ENCODE measurements at places on chromosomes 5 and 9.

DNA sequence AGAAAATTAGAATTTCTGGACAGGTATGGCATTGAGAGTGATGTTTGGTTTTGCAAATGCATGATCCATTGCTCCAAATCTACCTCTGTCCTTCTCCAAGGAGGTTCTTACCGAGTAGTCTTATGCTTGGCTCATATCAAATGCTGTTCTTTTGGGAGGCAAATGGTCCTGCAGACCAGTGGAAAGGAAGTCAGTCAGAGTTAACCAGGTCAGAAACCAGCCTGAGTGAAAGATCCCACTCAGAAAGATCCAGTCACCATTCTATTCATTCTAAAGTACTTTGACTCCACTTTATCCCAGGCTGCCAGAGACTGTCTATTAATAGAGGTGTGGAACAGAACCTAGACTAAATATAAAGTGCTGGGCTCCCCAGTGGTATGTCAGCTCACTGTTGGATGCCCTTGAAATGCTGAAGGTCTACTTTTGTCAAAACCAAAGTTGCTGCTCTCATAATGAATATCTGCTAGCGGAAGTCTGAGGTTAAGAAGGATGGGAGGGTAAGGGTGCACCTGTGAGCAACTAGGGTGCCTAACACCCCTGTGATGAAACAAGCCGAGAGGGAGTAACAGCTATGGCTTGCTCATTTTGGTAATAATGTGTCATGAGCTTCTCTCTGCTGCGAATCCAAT lies 302.2 kb downstream of the ZNF608 start:
- no peak for DNase-seq

GRCh38 chr5:163822548-163822947 lies 317.1 kb downstream of the MAT2B start:
- no peak for DNase-seq

GRCh38 chr5:66129144-66129543 lies 15.0 kb upstream of the SREK1 start:
- DNase-seq, result no peak

DNA sequence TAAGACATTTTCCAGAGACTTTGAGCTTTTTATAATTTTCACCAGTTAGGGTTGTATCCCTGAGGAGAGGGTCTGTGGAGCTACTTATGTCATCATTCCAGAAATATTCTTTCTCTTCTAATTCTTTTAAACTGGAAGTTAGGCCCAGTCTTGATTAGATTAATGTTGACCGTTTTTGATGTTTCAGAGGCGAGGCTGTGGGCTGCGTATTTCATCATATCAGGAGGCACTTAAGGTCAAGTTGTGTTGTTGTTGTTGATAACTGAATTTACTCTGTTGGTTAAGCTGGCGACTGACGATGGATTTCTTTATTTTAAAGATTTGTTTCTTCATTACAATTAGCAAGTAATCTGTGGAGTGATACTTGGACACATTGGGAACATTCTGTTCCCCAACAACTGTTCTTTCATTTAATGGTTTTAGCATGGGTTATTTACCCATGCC lies 20.1 kb downstream of the IPO11 start:
- DNase-seq, result no peak

DNA sequence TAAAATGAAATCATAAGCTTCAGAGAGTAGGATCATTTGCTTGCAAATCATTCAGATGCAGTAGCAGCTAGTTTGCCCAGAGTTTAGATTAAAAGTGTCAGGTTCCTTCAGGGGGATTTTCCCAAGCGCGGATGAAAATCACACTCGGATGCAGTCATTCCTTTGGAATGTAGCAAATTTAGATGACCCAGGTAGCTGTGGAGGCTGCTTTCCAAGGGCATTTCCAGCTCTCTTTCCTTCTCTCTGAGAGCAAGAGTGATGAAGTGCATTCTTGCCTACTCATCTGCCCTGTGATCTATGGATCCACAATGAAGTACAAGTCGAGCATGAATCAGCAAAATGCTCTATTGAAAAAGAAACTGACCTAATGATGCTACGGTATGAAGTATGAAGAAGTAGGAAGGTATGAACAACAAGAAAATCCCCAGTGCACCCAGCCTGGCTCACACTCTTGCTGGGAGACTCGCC lies 200.2 kb downstream of the PLK2 start:
- DNase-seq, result no peak

GRCh38 chr5:131229623-131230022 lies 34.2 kb upstream of the CDC42SE2 start:
- DNase-seq, result no peak

DNA sequence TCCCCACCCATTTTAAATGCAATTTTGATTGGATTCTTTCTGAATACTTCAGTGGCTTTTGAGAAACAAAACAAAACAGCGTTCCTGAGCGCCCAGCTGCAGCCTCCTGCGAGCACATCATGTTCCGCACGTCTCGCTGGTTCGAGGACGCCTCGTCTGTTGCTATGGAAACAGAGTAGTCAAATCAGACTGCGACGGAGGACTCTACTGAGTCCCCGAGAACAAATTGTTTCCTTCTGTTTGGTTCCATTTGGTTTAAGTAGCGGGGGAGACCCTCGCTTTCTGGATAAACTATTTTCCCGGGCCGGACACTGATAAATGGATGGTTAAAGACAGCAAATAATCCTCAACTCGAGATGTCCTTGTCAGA lies 69.0 kb downstream of the SLC28A3 start:
- peak; percentile 88 for DNase-seq

DNA sequence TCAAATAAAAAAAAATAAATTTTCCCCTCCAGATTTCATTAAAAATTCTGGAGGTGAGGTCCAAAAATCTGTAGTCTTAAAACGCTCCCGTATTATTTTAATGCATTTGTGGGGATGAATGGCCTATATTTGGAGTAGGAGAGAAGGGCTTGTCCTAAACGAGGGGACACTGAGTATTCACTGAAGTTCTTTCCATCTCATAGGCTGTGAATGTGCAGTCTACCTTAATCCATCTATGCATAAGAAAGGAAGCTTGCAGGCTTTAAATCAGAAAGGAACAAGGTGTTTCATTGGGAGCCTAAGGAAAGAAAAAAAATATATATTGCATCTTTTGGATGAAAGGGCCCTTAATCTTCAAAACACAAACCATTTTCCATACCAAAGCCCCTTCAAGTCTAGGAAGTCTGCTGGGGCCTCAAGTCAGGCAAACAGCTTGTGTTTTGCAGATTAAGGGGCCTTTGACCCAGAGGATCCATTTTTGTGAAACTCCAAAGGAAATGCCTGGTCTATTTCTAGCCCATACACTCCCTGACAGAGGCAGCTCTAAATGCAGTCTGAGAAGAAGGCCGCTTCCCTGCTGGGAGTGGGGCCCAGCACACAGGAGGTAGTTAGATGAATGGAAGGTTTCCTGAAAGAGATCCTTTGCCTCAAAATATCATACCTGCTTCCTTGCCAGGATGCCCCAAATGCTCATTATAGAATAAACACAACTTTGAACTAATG lies 35.6 kb downstream of the BRINP1 start:
- DNase-seq, result no peak

DNA sequence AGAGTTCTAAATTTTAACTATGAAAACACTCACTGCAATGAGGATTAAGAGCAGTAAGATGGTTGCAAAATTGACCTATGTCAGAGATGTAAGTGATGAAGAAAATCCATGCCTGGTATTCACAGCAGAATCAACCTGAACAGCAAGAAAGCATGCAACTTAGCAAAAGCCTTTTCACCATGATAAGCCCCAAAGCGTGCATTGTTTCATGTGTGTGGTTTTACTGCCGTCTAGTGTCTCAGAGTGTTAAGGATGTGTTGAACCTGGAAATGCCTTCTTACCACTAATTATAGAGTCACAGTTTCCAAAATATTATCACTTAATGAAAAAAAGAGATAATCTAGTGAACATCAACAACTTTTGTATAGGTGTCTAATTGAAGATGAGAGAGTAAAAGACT lies 415.2 kb upstream of the TRPC7 start:
- no peak for DNase-seq

DNA sequence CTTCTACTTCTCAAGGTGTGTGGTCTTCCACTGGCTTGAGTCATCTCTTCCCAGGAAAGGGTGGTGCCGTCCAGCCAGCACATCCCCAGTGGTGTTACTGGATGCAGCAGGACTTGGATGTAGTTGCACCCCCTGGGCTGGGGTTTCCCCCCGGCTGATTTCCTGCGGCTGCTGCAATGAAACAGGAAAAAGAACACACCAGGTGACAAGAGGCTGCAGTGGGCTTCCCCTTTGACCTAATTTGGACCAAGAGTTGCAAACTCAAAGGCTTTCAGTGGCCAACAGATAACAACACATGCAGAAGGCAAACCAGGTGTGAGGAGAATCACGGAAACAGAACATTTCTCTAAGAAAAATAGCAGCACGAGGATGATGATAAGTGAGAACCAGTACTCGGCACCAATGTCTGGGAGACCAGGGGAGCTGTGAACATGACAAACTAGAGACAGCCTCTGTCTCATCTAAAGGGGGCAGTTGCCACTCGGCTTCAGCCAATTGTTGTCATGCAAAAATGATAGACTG lies 83.7 kb downstream of the PDE6A start:
- no peak for DNase-seq

- DNase-seq, result peak; percentile 77
These were observed 11.3 kb downstream of the MYOZ3 start for GRCh38 chr5:150672237-150672883.

DNA sequence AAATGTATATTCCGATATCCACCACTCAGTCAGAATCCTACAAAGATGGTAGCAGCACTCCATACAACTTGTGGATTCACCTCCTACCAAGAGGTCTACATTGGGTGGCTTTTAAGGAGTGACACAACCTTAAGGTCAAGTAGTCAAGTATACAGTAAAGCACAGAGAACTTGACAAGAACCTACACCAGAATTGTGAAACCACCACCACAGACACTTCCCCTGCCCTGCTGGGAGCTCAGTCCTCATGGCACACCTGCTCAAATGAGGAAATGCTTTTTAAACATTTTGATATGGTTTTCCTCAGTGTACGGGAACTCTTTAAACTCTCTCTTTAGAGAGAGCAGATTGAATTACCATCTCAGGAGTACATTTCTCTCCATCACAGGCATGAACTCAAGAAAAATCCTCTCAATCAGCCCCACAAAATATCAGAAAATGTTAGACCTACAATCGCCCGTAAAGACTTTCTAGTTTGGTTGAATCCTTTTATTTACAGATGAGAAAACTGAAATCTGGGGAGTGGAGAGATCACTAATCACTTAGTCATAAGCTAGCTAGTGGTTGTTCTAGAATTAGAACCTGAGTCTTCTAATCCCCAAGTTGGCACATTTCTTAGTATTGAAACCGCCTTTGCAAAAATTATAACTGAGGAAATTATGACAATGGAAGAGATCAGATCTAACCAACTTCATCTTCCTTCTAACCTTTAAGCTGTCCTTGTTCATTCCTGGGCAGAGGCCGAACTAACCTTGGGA lies 38.5 kb upstream of the NR4A3 start:
- no peak for DNase-seq

DNA sequence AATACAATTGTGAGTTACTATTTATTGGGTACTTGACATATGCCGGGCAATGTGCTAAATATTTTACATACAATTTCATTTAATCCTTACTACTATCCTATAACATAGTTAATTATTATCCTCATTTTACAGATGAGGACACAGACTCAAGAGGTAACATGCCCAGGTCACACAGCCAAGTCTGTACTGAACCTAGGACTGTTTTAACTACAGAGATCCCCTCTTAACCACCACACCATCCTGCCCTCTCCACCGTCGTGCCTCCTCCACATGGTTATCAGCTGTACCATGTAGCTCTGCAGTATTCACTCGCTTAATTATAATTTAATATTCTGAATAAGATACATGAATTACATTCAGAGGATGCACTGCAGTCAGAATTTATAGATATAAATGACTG lies 5.3 kb downstream of the RAB14 start:
- DNase-seq, result no peak

DNA sequence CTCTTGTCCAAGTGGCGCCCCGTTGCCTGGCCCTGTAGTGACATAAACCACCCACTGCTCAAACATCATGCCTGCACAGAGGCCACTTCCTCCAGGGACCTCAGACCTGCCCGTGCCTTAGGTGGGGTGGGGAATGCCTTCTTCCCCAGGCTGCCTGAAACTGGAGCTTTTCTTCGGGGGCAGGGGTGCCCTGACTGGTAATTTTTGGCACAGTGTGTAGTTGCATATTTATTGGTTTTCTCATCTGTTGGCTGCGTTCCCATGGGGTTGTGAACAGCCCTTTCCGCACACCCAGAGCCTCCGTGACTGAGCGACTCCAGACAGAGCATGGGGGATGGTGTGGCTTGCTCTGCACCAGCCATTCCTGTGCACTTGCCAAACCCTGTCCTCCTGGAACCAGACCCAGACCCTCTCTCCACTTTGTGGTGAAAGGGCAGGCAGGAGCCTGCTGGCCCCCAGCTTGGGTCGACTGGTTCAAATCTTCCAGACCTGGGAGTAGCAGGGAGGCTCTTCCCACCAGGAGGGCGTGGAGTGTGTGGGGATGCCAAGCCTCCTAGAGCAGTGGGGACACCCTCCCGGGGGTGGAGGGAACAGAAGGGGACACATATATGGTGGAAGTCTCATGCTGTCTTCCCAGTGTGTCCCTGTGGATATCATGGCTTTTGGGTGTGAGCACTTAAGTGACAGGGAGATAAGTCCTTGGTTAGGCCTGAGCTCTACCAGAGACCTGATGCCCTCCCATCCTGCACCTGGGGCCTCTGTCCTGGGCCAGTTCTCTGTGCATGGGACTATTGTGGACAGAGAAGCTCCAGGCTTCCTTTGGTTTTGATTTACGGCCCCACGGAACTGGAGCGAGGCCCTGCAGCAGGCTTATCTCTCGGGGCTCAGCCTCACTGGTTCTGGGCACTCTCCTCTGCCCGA lies 39.6 kb downstream of the WNK2 start:
- no peak for DNase-seq

DNA sequence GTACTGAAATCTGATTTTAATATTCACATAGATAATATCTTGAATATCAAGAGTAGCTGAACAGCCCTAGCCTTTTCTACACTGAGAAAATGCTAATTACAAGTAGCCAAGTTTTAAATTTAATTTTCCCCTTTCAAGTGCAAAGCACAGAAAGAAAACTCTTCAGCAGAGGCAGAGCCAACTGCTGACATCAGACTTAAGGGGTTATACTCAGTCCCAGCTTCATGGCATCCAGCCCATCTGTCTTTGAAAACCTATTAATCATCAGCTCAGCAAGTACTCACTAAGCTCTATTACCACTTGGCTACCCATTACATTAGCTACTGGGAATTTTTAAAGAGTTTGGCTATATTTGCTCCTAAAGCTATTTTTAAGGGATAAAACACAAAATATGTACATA lies 220.5 kb downstream of the SLC12A2 start:
- DNase-seq, result no peak

- DNase-seq, result no peak
These were observed 129.4 kb downstream of the AOPEP start for GRCh38 chr9:94855903-94856302.

DNA sequence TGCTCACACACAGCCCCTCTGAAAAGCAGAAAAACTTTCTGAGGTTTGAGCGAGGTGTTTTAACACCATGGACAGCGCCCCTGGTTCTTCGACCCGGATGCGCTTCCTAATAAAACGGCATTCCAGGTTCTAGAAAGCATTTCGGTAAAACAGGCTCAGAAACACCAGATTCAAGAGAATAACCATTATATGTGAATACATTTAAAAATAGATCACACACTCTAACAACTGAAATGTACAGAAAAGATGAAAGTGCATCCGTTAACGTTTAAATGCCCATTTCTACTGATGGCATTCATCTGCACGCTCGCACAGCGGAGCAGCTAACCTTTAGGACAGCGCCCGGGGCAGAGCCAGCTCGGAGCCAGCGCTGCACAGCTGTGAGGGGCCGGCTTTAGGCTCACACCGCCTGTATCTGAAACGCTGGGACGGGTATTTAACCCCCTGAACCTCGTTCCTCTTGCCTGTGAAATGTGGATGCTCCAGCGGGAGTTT lies 26.3 kb upstream of the TENT4A start:
- no peak for DNase-seq
